Amniotic stem cell (primary cell): ENCODE measurements at places on chromosomes 5 and 9.

DNA sequence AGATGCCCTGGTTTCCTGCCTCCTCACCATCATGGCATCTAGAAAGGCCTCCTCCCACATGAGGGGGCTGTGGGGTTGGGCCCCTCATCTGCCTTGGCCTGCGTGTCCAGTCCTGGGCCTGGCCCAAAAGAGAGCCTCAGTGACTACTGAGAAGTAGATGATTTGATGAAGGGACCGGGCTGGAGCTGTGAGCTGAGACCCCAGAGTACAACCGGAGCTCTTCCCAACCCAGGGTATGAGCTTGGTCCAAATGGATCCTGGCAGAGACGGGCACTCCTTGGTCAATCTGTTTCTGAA is 62.9 kb downstream of the FGF18 start:
- DNase-seq: no peak

DNA sequence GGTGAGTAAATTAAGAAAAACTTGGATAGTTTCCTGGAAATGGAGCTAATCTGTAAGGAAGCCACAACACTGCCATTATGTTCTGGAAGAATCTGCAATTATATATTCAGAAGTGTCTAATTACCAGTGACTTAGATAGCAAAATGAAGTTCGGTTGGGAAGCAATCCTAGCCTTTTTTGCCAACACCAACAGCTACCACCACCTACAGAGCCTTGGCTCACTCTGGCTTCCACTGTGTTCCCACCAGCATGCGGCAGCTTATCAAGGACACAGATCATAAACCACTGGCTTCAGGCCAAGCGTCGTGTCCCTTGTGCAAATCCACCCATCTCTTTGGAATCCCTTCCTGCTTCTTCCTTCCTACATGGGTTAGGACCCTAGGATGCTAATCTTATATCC is 118.0 kb upstream of the PCA3 start:
- no peak for DNase-seq

- DNase-seq: no peak
These were observed 115.3 kb upstream of the MSX2 start for GRCh38 chr5:174609116-174609515.

DNA sequence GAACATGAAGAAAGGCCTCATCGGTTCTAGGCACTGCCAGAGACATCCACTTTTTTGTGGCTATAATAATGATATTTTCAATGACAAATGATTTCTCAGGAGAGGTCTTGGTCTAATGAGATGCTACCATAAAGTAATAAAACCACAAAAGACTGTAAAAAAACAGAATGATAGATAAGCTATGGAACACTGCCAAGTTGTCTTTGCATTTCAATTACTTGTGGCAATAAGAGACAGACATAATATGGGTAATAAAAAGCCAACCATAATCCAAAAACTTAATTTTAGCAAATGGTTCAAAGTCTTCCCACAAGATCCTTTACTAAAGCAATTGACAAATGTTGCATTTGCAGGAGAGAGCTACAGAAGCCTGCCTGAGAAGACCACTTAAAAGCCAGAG is 292.5 kb downstream of the ATPSCKMT start:
- no peak for DNase-seq

DNA sequence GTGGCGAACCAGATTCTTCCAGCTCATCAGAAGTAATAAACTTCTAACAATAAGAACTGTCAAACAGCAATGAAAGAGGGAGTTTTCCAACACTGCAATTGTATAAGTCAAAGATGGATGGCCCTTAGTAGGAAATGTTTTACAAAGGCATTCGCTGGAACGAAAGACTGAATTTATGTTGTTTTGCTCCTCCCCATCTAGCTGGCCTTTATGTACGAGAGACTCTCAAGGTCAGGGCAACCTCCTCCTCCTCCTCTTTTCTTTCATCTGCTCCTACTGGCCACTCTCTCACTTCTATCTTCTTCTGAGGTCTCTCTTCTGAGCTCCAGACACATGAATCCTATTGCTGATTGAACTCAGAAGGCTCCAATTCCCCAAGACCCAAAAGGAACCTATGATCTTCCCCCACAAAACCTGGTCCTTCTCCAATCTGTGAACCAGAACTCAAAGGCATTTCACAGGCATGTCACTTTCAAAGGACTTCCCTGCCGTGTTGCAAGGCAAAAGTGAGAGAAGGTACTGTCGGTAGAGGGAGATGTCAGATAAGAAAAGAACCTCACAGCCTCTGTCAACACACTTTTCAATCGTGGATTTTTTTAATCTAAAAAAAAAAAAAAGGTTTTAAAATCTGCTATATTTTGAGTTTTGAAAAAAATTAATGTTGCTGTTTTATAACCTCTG is 28.5 kb upstream of the PUM3 start:
- no peak for DNase-seq

DNA sequence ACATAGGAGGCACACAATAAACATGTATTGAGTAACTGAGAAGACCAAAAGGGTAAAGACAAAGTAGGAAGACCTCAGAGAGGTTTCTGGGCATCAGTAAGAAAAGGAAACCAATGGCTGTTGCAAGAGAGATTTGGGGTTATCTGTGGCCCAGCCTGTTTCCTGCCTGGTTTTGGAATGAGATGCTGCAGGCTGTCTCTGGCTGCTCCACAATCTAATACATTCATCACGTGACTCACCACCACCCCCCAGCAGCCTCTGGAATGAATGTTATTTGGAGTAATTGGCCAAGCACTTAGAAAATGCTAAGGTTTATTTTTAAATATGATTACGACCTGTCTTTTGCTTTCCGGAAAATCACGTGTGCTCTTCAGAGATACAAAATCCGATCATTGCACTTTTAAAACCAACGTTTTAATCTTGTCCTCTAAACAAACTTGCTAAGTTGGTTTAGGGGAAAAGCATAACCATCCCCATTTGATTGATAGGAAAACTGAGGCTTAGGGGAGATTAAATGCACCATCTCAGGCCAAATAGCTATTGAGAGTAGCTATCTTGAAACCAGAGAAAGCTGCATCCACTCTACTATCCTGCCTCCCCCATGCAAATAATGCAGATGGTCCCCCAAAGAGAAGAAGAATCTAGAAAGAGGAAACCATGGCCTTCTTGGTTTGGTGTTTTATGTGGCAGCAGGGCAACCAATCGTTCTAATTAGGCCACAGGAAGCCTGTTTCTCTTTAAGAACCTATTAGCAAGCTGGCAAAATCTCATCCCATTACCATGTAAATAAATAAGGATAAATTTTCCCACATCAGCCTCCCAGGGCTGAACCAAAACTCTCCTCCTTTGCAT is 151.8 kb upstream of the ADRA1B start:
- DNase-seq: no peak

DNA sequence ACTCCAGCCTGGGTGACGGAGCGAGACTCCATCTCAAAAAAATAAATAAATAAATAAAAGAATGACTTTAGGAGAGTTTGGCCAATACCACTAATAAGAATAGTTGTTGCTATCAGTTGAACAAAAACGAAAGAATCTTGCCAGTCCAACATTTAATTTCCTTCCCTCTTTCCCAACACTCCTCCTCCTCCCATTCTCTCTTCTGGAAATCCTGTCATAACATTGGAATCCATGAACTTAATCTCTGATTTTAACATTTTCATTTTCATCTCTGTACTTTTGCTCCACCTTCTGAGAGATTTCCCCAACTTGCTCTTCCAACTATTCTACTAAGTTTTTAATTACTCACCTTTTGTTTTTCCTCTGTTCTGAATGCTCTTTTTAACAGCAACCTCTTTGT is 42.8 kb upstream of the CDK20 start:
- no peak for DNase-seq

GRCh38 chr5:86756839-86757238 is 139.1 kb downstream of the COX7C start:
- DNase-seq: no peak
